ENCODE measurements at places on chromosomes 1 and 21.

DNA sequence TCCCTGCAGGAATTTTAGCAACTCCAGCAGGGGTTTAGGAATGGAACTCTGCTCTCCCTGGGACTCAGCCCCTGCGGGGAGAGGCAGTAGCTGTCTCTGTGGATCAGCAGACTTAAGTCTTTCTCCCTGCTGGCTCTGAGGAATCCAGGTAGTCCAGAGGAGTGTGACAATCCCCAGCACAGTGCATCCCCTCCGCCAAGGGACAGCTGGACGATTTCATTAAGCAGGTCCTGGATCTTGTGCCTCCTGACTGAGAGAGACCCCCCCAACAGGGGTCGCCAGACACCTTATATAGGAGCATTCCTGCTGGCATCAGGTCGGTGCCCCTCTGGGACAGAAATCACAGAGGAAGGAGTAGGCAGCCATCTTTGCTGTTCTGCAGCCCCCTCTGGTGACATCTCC, 30.6 kb downstream of the AKT3 start:
- DNase-seq: peak; percentile 63

- DNase-seq: no peak
These were observed 38.7 kb upstream of the KCNH1 start for GRCh38 chr1:211172657-211173056.

DNA sequence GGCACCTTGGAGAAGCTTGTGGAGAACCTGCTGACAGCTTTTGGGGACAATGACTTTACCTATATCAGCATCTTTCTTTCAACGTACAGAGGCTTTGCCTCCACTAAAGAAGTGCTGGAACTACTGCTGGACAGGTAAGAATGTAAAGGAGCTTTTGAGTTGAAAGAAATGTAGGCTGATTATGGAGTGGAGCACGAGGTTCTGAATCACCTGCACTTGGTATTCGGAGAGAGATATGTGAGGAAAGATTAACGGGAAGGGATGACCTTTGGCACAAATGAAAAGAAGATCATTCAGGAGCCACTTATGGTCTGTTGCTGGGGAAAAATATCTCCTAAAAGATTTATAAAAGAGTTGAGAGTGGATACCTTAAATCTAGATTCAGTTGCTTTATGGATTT, 42.7 kb downstream of the RGL1 start:
- DNase-seq: no peak

DNA sequence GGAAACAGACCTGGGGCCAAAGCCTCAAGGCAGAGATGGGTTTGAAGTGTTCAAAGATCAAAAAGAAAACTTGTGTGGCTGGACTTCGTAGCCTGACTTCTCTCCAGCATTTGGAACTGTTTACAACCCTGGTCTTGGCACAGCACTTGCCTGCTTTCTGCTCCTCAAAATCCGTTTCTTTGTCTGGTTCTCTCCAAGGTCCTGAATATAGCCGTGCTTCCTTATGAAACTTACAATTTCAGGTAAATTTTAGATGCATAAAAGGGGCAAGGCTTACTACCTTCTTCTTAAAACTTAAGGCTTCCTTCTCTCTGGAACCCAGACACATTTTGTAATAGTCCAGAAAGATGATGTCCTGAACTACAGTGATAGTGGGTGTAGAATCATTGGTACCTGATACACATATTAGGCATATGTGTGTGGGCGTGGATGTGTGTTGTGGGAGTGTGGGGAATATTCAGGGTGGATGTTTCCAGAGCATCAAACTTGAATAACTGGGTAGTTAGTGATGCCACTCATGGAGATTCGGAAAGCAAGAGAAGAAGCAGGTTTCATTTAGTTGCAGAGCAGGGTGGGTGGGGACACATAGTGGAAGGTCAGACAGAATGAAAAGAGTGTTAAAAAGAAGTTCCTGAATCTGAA, 26.4 kb upstream of the FAM78B start:
- peak; percentile 34 for DNase-seq

DNA sequence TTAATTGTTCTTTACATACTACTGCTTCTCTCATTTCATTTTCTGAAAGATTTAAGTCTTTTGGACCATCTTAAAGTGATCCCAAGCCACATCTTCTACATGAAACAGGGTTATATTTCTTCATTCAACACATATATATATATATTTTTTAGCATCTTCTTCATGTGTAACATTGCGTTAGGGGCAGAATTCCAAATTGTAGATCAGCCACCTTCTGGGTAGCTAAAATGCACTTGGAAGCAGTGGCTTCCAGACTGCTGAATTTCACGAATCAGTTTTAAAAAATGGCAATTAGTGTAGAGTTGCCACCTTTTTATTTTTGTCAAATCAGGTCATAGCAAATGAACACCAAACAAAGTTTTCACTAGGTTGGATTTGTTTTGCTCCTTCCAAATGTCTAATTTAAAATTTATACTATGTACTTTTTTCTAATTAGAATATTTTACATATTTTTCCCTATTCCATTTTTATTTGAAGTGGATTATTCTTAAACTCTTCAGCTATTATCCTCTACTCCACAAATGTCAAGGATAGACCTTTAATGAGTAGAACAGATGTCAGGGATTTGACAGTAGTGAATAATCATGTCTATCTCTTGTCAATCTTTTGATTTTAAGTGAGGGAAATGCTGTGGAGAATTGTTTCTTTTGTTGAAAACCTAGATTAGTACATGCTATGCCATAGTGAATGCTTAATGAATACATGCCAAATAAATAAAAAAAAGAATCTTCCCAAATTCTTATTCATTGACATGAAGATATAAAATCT, 55.8 kb downstream of the DNM3 start:
- DNase-seq: no peak

Measured in GM23338 (cell line).